Activated CD4-positive, alpha-beta memory T cell treated with anti-CD3 and anti-CD28 coated beads, Interleukin-2, amount 10 ng/mL, durations not matched to agents 7 days and 5 days (primary cell): ENCODE measurements at places on chromosomes 2 and 18. TPM values are rescaled to one million over a fixed set of nuclear protein-coding genes. Genes with fewer than 3 reads are reported as not detected.

- DNase-seq, result no peak
Measured at GRCh38 chr2:215677481-215677880, 241.6 kb upstream of the FN1 start.

GRCh38 chr2:96816836-96817702, 1.0 kb downstream of the CNNM3 start:
- DNase-seq, result no peak

DNA sequence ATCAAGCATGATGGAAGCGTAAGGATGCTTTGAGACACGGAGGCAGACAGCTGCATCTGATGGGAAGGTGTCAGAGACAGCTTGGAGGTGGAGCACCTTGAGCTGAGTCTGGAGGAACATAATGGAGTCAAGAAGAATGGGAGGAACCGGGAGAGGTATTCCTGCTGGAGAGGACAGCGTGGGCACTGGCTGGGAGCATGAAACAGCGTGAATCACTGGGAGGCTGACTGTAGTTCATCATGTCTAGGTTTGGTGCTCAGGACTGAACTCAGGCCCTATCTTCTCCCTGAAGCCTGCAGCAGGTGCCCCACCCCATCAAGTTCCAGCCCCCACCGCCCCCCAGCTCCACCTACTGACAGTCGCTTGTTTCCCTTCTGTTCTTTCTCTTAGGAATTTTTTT, 98.6 kb downstream of the TMEM17 start:
- DNase-seq, result no peak

The ACVR1C gene
- 1.9 TPM for total RNA-seq

The DTNA gene
- not detected for total RNA-seq

DNA sequence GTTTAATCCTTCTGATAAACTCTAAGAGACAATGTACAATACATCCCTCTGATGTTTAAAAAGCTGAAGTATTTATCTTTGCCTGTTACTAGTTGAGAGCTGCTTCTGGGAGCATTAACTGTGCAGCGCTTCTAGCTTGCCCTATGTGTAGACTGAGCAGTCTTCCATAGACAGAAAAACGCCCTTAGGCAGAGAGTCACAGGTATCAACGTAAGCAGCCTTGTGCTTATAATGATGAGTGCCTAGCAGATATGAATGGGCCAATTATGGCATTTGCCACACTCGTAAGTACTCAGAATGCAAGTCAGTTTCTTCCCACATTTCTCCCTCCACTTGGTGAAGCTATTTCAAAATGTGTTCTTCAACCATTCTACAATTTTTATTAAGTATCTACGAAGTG, 731.1 kb upstream of the SLC8A1 start:
- DNase-seq, result no peak

- DNase-seq, result no peak
Measured at GRCh38 chr2:59353306-59353921, 1112.3 kb upstream of the FANCL start.

DNA sequence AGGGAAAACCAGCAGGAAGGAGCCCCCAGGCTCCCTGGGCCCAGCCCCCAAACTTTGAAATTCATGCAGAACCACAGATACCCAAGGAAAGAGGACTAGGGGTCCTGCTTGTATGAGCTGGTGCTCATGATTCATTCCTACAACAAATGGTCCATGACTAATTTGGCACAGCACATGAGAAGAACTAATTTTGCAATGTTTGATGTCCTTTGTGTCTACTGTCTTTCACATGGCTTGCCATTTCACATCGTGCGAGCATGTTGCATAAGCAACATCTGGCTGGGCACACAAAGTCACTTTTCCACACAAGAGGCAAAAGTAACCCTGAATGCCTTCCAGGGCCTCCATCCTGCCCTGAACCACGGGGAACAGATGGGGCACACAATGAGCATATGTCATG, 149.6 kb upstream of the APCDD1 start:
- no peak for DNase-seq

The PLB1 gene
- 1.1 TPM for total RNA-seq

The CELF4 gene
- not detected for total RNA-seq

- no peak for DNase-seq
Measured at GRCh38 chr18:48252525-48252924, 156.7 kb downstream of the ZBTB7C start.

DNA sequence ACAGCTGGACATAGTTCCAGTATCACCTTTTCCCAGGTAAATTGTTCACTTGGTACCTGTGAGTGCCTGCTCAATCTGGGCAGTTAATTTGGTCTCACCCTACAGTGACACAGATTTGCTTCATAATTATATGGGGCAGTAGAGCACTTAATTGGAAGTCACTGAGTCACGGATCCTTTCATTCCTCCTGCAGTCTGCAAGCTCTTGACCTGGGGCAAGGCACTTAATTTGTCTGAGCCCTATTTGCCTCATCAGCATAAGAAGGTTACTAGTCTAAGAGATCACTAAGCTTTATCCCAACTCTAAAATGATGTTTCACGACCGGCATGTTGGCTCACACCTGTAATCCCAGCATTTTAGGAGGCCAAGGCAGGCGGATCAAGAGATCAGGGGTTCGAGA, 8.9 kb downstream of the FBXO36 start:
- no peak for DNase-seq

The MAP3K19 gene
- not detected for total RNA-seq

- DNase-seq, result no peak
Measured at GRCh38 chr2:37464067-37464466, 119.6 kb downstream of the QPCT start.

- DNase-seq, result no peak
Measured at GRCh38 chr2:112754564-112754963, 9.8 kb downstream of the CKAP2L start.

- no peak for DNase-seq
Measured at GRCh38 chr2:127155028-127155581, 48.2 kb upstream of the BIN1 start.

GRCh38 chr2:121211251-121211650, 73.8 kb downstream of the TFCP2L1 start:
- DNase-seq, result no peak

The TMEFF2 gene
- total RNA-seq, result not detected

DNA sequence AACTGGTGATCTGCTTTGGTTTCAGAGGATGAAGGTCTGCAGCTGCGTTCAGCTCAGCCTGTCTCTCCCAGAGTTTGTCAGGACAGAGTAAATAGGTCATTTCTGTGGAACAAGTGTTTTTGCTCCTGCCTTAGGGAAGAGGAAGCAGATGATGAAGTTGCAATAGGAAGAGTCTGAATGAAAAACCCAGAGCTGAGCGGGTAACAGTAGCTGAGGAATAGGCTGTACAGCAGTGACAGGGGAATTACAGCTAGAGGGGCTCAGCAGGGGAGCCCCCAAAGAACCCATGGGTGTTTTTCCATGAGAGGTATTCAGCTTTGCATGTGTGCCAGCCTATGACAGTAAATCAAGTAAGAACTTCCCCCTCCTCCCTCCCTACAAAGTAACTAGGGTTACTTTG, 10.3 kb upstream of the CYBRD1 start:
- no peak for DNase-seq

- DNase-seq, result no peak
Measured at GRCh38 chr2:232219496-232219870, 159.1 kb upstream of the ALPP start.

- no peak for DNase-seq
Measured at GRCh38 chr18:48787203-48788151, 163.3 kb downstream of the SMAD7 start.

The TUBB8B gene
- not detected for total RNA-seq

- DNase-seq, result no peak
Measured at GRCh38 chr2:56715683-56716082, 531.9 kb downstream of the CCDC85A start.

The FAM161A gene
- total RNA-seq, result 2.5 TPM

GRCh38 chr18:58762781-58763171, 91.5 kb downstream of the MALT1 start:
- DNase-seq, result no peak

GRCh38 chr2:22897428-22897827, 487.6 kb upstream of the KLHL29 start:
- no peak for DNase-seq

GRCh38 chr2:80506563-80506962, 202.0 kb upstream of the LRRTM1 start:
- DNase-seq, result no peak

- DNase-seq, result no peak
Measured at GRCh38 chr2:149871091-149871885, 283.7 kb upstream of the MMADHC start.

DNA sequence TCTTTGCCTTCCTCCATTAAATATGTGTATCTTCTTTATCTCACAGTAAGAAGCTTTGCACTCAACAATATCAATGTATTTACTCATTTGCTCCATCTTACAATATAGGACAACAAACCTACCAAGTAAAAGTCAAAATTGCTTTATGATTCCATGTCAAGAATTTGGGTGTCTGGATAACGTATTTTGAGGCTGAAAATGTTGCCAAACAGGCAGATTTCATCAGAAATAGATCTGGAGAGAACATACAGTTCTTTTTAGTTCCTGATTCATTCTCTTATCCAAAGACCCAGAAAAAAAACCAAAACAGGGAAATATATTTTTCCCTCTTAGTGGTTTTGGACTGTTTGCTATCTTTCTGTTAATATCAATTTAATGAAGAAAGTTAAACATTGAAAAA, 621.1 kb downstream of the STK39 start:
- DNase-seq, result no peak

DNA sequence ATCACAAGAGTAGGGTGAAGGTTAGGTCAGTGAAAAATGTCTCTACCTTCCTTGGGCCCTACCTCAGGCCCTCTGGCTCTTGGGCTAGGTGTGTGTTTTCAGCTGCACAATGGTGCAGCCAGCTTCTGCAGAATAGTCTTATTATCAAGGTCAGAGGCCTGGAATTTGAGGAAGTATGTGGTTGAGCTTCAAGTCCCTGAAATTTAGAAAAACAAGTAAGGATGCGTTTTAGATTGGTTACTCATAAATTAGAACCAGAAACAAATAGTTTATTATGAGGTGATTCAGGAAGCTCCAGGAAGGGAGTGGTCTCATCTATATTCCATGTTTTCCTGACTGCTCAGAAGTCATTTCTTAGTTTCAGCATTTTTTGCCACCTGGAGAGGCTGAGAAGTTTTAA, 204.2 kb upstream of the CELF4 start:
- DNase-seq, result no peak

DNA sequence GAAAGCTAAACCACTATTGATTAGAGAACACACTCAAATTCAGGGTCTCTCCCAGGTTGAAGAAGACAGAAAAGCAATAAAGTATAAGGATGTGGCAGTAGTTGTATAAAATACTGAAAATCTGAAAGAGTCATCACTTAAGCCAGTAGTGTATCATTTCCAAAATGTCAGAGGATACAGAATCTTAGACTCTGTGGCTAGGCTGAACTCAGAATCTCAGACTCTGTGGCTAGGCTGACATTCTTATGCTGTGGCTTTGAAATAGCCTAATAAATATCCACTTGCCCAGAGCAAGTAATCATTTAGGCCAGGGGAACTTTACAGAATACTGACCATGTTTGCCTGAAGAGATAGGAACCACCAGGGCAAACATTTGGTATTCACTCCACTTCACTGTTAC, 13.1 kb downstream of the MCFD2 start:
- DNase-seq, result no peak

The VPS4B gene
- 77.0 TPM for total RNA-seq

The MYOM1 gene
- total RNA-seq, result 1.7 TPM

DNA sequence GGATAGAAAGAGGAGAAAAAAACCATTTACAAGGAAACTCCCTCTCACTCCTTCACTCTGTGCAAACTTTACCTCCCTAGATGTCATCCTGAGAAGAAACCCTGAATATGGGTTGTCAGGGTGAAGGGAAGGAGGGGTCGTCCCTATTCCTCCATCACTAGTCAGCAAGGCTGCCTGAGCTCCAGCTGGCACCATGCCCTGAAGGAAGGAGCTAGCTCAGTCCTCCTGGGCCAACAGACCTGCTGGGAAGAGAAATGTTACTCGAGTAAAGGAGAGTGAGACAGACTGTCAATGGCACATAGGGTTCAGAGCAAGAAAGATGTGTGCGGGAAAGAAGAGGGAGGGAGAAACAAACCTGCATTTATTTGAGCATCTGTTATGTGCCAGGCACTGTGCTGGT, 18.3 kb upstream of the EPAS1 start:
- no peak for DNase-seq
